Effector memory CD8-positive, alpha-beta T cell (primary cell): ENCODE measurements at places on chromosomes 7 and 10.

DNA sequence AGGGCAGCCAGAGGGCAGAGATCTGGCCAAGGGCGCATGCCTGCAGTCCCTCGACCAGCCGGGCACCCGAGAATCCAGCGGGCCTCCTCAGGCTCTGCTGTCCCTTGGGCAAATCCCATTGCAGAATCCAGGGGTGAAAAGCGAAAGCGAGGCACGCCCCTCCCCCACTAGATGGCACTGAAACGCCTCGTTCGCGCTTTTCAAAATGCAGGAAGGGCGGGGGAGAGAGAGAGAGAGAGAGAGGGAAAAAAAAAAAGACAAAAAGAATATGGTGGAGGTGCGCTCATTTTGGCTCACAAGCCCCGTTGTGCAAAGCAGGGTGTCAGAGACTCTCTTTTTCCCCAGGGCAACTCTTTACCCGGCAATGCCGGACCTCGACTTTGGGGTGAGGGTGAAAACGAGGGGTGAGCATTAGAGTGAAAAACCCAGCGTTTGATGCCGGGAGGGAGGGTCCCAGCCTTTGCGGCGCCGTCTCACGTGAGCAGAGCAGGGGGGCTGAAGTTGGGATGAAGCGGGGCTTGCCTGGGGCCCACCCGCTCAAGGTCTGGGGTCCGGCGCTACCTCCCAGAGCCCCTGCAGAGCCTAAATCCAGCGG is 2.5 kb upstream of the TMEM178B start:
- no peaks in the 10 kb centered on the region for H3K36me3 ChIP-seq
- DNase-seq, result peak; percentile 4
- H3K27ac ChIP-seq, result peak overlapping the region; percentile 29
- peaks cover 57% of the 10 kb centered on the region for H3K27me3 ChIP-seq
- H3K4me1 ChIP-seq, result peaks cover 24% of the 10 kb centered on the region

DNA sequence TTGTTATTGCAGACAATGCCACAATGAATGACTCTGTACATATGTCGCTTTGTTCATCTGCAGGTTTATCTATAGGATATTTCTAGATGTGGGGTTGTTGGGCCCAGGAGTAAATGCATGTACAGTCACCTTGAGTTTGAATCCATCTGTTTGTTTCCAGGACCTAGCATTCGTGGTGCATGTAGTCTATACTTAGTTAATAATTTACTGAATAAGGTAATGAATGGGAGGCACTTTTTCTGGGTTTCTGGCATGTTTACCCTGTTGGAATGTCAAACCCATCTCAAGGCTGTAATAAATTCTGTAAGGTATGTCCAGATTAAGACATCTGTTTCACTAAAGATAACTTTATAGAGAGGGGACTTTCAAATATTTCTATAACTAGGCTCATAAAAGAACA is 23.5 kb downstream of the HECTD2 start:
- H3K27ac ChIP-seq, result no peak overlapping the region
- no peak for DNase-seq
- H3K4me3 ChIP-seq, result no peak overlapping the region

- no peaks in the 10 kb centered on the region for H3K4me1 ChIP-seq
- peaks cover 3% of the 10 kb centered on the region for H3K36me3 ChIP-seq
- no peak overlapping the region for H3K4me3 ChIP-seq
- DNase-seq, result no peak
- H3K27ac ChIP-seq, result no peak overlapping the region
Measured at GRCh38 chr7:68833422-68833821, 764.9 kb upstream of the AUTS2 start.

DNA sequence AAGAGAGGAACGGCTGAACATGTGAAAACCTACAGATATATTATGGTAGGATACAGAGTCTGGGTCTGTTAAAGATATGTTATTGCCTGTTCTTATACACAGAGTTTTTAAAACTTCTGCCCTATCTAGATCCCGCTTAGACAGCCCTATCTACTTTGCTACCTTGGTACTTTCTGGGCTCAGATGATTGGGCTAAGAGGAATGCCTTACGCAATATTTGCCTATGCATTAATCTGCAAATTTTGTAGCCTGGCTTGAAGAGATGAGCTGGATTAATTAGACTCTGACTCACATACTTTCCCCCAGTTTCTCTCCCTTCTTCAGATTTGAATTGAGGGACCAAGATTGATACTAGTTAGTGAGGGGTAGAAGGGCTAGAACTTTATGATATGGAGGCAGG is 33.6 kb upstream of the A1CF start:
- H3K27ac ChIP-seq, result no peak overlapping the region
- H3K27me3 ChIP-seq, result peaks cover 6% of the 10 kb centered on the region
- H3K4me1 ChIP-seq, result no peaks in the 10 kb centered on the region
- no peak for DNase-seq

DNA sequence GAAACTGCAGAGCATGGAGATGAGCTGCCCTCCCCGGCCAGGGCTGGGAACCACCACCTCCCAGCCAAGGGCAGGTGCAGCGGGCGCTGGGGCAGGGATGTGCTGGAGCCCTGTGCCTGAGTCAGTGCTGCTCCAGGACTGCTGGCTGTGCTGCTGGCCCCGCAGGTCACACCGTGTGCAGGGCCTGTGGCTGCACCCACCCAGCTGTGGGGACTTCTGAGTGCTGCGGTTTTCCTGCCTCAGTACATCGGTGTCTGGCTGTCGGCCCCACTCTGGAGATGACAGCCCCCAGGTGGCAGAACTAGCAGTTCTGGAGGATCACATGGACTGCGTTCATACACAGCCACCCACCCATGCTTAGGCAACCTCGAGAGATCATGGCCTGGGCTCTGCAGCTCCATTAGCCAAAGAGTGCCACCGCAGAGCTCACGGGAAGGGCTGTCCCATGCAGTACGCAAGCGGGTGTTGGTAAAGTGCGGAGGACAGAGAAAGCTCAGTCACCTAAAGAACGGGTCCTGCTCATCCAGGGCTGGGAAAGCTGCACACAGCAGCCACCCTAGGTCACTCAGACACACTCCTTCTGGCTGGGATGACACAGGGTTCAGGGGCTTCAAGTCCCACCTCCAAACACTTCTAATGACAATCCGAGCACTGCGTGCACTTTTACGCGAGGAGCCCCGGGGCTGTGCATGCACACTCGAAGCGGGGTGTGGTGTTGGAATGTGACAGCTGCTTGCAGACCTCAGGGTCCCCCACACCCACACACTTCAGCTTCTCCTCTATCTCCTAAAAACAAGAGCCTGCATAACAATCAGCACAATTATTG is 198.1 kb upstream of the PPP2R2D start:
- DNase-seq, result no peak
- H3K36me3 ChIP-seq, result no peaks in the 10 kb centered on the region
- H3K4me3 ChIP-seq, result no peak overlapping the region
- peaks cover 19% of the 10 kb centered on the region for H3K27me3 ChIP-seq
- H3K27ac ChIP-seq, result no peak overlapping the region

- no peak for DNase-seq
- H3K4me1 ChIP-seq, result peaks cover 8% of the 10 kb centered on the region
- H3K36me3 ChIP-seq, result peaks cover 43% of the 10 kb centered on the region
- no peak overlapping the region for H3K4me3 ChIP-seq
Measured at GRCh38 chr10:102147561-102147960, 4.6 kb upstream of the NOLC1 start.

- no peaks in the 10 kb centered on the region for H3K36me3 ChIP-seq
- H3K27me3 ChIP-seq, result no peaks in the 10 kb centered on the region
- DNase-seq, result no peak
- H3K4me1 ChIP-seq, result no peaks in the 10 kb centered on the region
Measured at GRCh38 chr7:18815261-18815960, 302.0 kb downstream of the TWIST1 start.

- H3K4me3 ChIP-seq, result peak overlapping the region; percentile 38
- peaks cover 8% of the 10 kb centered on the region for H3K27me3 ChIP-seq
- H3K27ac ChIP-seq, result peak overlapping the region; percentile 35
- H3K4me1 ChIP-seq, result peaks cover 6% of the 10 kb centered on the region
Measured at GRCh38 chr7:70178211-70178610, 579.9 kb downstream of the AUTS2 start.

GRCh38 chr7:48298779-48299178 is 127.5 kb downstream of the ABCA13 start:
- H3K27ac ChIP-seq, result no peak overlapping the region
- H3K4me3 ChIP-seq, result no peak overlapping the region
- no peak for DNase-seq
- H3K36me3 ChIP-seq, result no peaks in the 10 kb centered on the region

GRCh38 chr10:69359148-69359547 is 57.6 kb downstream of the TACR2 start:
- peak overlapping the region; percentile 78 for H3K27ac ChIP-seq
- H3K4me1 ChIP-seq, result peaks cover 46% of the 10 kb centered on the region
- no peak overlapping the region for H3K4me3 ChIP-seq
- H3K36me3 ChIP-seq, result peaks cover 4% of the 10 kb centered on the region

- H3K36me3 ChIP-seq, result peaks cover 3% of the 10 kb centered on the region
- peaks cover 6% of the 10 kb centered on the region for H3K27me3 ChIP-seq
- H3K27ac ChIP-seq, result no peak overlapping the region
Measured at GRCh38 chr7:33685981-33686683, 219.2 kb upstream of the BMPER start.

- peak overlapping the region; percentile 90 for H3K27ac ChIP-seq
- peaks cover 79% of the 10 kb centered on the region for H3K36me3 ChIP-seq
- H3K4me3 ChIP-seq, result peak overlapping the region; percentile 80
- no peaks in the 10 kb centered on the region for H3K27me3 ChIP-seq
Measured at GRCh38 chr10:30456266-30456665, 22.3 kb downstream of the MAP3K8 start.

GRCh38 chr7:70640266-70640833 is 491.6 kb upstream of the GALNT17 start:
- no peak overlapping the region for H3K27ac ChIP-seq
- peaks cover 4% of the 10 kb centered on the region for H3K36me3 ChIP-seq
- H3K27me3 ChIP-seq, result no peaks in the 10 kb centered on the region
- H3K4me3 ChIP-seq, result no peak overlapping the region
- no peak for DNase-seq

- no peak overlapping the region for H3K4me3 ChIP-seq
- no peak for DNase-seq
- no peak overlapping the region for H3K27ac ChIP-seq
- H3K27me3 ChIP-seq, result no peaks in the 10 kb centered on the region
Measured at GRCh38 chr10:43471146-43471545, 34.2 kb downstream of the ZNF487 start.
